Urinary bladder (tissue), 4 donors: ENCODE measurements at places on chromosomes 7 and 10.
A peak's percentile ranks its signal among the peaks of the same experiment; 100 is the strongest.

GRCh38 chr7:27111042-27111750, 8.7 kb upstream of the HOXA2 start:
- DNase-seq, result no peak

GRCh38 chr7:90645784-90646183, 49.7 kb downstream of the CDK14 start:
- no peak for DNase-seq

GRCh38 chr10:23375366-23375765, 30.8 kb upstream of the C10orf67 start:
- no peak for DNase-seq

GRCh38 chr10:66654861-66655260, 271.0 kb upstream of the LRRTM3 start:
- no peak for DNase-seq

DNA sequence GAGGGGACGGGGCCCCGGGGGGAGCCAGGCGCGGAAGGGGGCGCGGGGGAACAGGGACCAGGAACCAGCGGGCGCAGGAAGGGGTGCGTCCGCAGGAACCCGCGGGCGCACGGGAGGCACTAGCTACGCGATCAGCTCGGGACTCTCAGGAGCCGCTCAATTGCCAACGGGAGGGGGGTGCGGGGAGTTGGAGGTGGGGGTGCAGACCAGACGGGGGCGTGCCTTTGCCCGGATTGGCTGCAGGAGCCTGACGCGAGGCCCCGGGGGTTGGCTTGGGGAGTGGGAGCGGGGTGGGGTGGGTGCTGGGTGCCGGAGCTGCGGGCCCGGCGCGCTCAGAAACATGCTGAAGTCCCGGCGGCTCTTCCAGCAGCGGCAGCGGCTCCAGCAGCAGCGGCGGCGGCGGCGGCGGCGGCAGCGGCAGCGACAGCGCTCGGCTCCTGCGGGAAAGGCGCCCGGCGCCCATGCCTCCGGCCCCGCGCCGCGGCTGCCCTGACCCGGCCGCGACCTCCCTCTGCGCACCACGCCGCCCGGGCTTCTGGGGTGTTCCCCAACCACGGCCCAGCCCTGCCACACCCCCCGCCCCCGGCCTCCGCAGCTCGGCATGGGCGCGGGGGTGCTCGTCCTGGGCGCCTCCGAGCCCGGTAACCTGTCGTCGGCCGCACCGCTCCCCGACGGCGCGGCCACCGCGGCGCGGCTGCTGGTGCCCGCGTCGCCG, at the start of gene ADRB1:
Gene ADRB1, plus strand, starts transcription at position 335 of the 715 bp plus-strand sequence. Its CDS starts 267 bp downstream, at position 602.
- DNase-seq, result no peak

DNA sequence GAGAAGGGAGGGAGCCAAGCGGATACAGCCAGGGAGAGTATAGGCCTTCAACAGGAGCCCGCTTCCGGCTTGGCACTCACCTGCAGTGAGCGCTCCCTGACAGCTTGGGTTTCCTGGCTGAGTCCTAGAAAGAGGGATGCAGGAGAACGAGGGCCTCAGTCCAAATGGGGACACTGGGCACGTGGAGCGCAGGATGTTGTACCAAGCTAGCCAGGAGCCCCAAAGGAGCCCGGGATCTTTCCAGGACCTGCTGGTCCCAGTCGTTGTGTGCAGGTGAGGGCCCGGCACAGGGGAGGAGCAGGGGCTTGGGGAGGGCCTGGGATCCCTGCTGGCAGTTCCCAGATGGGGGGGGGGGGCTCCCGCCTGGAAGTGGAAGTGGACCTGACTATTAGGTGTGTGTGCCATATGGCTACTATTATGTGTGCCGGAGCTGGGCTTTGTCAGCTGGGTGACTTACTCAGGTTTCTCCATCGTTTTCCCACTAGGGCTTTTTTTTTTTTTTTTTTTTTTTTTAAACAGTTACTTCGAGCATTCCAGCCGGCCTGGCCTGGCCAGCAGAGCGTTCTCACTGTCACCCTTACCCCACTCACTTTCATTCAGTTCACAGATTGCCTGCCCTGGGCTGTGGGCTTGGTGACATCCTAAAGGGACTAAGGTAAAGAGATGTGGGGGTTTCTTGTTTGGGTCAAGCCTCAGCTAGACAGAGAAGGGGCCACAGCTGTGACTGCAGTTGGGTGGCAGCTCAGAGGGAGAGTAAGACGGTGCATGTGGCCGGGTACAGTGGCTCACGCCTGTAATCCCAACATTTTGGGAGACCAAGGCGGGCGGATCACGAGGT, 3.8 kb downstream of the AGAP3 start:
- DNase-seq, result no peak

DNA sequence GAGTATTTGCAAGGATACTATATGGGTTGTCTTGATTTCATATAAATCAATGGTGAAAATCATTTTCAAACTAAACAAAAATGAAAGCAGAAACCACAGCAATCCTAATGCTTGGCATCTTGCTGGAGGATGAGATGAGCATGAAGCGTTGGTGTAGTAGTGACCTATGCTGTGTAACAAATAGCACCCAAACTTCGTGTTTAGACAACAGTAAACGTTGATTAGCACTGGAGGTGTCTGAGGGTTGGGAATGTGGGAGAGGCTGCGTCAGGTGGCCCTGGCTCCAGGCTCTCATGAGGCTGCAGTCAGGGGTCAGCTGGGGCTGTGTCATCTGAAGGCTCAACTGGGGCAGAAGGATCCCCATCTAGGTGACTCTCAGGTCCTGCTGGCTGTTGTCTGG, 67.8 kb downstream of the MICALL2 start:
- DNase-seq, result no peak

DNA sequence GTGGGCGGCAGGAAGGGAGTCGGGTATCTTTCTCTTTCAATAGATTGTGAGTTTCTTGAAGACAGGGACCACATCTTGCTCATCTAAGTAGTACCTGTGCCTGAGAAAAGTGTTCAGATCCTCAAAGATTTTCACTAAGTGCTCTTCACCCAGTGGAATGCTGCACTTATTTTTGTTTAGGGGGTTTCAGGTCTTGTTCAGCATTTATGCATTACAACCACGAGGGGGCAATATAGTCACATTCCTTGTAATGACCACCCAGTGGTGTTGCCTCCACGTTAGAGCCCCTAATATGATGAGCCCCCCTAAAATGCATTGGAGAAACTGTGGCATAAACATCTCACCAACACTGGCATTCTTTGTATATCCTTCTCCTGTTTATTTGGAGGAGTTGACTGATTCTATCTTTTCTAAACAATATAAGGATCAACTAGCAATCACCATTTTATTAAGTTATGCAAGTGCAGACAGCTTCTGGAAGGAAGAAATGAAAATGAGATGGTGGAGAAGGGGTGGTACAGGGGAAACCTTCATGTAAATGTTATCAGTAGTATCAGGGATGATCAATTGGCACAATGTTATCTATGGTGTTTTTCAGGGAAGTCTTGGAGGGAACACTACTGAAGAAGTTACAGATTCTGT, 3.1 kb upstream of the PAPSS2 start:
- DNase-seq, result peak; percentile 33

DNA sequence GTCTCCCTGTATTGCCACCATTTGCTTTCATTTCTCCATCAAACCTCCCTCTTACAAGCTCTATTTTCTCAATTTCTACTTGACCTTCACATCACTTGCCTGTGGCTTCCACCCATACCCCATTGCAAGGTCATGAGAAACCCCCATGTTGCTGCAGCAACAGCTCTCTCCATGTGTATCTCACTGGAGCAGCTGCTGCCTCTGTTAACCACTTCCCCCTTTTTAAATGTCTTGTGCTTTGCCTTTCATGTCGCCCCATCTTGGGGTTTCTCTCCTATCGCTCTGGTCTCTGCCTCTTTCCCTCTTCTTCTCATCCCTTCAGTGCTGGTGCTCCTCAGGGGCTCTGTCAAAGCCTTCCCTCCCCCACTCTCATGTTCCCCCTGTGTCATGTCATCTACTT, 148.8 kb downstream of the CHN2 start:
- no peak for DNase-seq

DNA sequence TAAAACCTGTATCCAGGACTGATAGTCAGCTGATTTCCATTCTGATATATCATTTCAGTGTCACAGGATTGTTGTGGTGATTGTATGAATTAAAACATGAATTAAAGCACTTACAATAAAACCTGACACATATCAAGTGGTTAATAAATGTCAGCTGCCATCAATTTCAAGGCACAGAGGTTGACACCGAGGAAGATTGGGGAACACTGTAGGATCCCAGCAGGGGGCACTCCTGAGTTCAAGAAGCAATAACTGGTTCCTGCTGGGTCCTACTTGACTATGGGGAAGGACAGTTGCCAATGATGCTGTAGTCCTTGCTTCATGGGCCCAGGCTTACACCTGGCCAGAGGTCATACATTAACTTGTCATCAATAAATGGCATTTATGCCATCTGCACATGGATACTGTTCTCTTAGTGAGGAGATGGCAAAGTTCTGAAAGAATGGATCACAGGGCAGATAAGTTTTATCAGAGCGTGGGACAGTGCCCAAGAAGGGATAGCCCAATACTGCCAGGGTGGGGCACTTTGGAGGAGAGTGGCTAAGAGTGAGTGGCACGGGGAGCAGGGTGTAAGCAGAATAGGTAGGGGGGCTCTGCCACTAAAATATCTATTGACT, 24.1 kb downstream of the FZD1 start:
- DNase-seq, result no peak

GRCh38 chr10:59687657-59688056, 22.0 kb downstream of the SLC16A9 start:
- no peak for DNase-seq

DNA sequence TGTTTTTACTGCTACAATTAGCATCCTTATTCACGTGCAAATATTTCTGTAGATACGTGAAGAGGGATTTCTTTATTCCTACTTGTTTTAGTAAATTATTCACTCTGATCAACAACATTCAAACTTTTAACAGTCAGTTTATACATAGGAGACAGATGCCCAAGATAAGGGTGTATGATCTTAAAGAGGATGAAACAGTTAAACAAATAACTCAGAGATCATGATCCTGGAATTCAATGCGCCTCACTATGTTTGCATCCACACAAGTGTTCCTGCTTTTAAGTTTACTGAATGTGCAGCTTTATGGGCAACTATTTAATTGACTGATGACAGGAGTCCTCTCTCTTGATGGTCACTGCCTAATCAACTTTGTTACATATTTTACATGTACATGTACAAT, 394.8 kb downstream of the PARD3 start:
- DNase-seq, result no peak

- no peak for DNase-seq
Measured at GRCh38 chr10:3573498-3573897, 211.5 kb downstream of the KLF6 start.

- no peak for DNase-seq
Measured at GRCh38 chr7:1237704-1238255, 5.1 kb downstream of the UNCX start.

- DNase-seq, result no peak
Measured at GRCh38 chr7:141950806-141951205, 4.0 kb upstream of the CLEC5A start.

DNA sequence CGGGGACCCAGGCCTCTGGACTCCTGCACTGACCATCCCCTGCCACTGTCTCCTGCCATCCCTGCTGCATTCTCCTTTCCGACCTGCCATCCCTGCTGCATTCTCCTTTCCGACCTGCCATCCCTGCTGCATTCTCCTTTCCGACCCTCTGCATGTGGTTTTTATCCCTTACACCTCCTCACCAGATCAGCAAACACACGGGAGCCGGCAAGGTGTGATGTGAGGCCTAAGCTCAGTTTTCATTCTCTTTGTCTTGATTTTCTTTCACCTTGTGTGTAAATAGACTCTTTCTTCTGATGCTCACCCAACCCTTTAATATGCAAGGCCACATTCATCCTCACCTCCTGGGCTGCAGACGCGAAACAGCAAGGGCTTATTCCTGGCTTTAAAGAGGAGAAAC, 11.4 kb downstream of the PLXNA4 start:
- no peak for DNase-seq

- no peak for DNase-seq
Measured at GRCh38 chr10:2992401-2993198, 74.7 kb upstream of the PFKP start.

DNA sequence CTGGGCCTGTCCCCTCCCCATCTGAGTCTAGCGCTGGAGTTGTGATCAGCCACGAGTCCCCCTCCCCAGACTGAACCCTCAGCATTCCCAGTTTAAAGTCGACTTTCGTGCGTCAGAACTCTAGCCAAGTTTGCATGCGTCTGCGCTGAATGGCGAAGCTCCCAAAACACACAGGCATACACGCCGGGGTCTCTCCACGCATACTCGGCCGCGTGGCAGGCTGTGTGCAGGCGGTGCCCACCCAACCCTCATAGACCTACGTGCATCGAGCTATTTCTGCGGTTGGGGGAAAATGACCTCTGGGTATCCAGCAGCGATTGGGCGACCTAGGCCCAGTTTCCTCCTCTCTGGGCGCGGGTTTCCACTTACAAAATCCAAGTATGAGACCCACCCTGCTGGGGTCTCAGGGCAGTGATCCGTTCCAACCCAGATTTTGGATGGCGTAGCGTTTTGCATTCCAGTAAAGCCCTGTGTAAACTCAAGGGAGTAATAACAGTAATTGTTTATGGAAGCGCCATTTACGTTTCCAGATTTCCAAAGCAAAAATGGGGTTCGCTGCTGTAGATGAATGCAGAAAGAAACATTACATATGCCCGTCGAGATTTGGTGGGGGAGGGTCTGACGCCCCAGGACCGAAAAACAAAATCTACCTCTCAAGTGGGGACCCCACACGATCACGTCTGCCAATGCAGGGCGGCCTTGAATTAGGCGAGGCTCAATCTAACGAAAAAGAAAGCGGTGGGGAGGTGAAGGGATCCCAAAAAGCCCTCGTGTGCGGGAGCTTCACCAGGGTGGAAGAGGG, 2.0 kb upstream of the HMX3 start:
- DNase-seq, result no peak

GRCh38 chr7:116876664-116877442, 14.5 kb downstream of the CAPZA2 start:
- DNase-seq, result no peak

- DNase-seq, result no peak
Measured at GRCh38 chr10:65377687-65378086, 1548.1 kb upstream of the LRRTM3 start.

DNA sequence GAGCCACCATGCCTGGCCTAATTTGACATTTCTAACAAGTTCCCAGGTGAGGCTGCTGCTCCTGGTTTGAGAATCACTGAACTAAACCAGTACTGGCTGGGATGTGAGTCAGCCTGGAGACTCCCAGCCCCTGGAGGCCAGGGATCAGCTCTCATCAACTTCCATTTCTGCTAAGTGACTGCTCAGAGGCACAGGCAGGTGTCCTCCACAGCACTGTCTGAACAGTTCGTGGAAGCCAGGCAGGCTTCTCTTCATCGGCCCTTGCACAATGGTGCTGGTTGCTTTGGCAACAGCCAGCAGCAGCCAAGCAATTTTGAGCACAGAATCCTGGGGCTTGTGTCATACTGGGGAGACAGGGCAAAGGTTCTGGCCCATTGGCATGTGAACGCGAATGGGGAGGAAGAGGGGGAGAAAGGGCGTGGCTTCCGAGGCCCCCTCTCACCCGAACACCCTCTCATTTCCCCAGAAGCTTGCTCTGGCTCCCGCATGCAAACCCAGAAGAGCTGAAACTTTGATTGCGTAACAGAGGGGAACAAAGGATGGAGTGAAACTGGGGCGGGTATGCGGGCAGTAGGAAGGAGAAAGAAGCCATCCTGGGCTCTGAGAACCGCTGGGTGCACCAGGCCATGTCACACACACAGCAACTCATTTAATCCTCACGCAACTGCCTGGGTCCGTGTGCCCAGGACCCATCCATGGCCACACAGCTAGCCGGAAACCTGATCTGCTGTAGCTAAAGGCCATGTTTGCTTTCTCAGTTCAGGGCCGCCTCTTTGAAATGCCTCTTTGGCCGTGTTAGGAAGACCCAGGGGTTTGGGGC, 9.0 kb upstream of the POR start:
- DNase-seq, result no peak

- DNase-seq, result no peak
Measured at GRCh38 chr10:78563314-78563713, 505.5 kb upstream of the ZMIZ1 start.
